ENCODE measurements at places on chromosomes 1 and 21.

DNA sequence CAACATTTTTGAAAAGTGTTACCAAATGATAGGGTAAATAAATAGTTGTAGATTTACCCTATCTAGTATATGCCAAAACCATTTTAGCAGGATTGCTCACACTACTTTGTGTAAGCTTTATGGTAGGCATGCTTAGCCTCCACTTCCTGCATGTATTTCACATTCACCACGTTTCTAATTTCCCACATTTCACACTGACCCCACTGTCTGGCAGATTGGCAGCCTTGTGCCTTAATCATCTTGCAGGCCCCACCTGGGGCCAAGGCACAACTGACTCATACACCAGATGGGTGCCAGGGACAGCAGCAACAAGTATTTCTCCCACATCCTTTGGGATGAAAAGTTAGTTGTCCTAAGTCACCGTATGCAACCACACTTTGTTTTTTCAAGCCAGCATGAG is 21.2 kb upstream of the CENPF start:
- no peak for DNase-seq

- no peak for DNase-seq
Observed at GRCh38 chr1:209023790-209024189, 559.7 kb upstream of the CAMK1G start.

DNA sequence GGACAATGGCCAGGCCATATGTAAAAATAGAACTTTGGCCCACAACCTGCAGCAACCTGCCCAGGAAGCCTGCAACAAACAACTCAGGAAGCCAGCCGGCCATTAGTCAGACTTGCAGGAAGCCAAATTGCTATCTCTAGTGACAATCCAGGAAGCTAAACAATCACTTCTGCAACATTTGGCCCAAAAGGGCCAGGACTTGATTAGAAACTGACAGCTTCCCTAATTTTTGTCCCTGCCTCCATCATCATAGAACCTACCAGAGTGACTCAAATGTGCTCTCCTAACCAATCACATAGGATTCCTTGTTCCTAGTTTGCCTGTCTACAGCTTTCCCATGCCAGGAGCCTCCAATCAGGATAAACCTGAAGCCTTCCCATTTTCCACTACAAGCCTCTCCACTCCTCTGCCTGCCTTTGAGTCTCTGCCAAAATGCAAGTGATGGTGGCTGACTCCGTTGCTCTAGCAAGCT is 639.3 kb downstream of the PTPRU start:
- DNase-seq = no peak

GRCh38 chr1:228096416-228097332 is 6.5 kb downstream of the C1orf35 start:
- DNase-seq = no peak

DNA sequence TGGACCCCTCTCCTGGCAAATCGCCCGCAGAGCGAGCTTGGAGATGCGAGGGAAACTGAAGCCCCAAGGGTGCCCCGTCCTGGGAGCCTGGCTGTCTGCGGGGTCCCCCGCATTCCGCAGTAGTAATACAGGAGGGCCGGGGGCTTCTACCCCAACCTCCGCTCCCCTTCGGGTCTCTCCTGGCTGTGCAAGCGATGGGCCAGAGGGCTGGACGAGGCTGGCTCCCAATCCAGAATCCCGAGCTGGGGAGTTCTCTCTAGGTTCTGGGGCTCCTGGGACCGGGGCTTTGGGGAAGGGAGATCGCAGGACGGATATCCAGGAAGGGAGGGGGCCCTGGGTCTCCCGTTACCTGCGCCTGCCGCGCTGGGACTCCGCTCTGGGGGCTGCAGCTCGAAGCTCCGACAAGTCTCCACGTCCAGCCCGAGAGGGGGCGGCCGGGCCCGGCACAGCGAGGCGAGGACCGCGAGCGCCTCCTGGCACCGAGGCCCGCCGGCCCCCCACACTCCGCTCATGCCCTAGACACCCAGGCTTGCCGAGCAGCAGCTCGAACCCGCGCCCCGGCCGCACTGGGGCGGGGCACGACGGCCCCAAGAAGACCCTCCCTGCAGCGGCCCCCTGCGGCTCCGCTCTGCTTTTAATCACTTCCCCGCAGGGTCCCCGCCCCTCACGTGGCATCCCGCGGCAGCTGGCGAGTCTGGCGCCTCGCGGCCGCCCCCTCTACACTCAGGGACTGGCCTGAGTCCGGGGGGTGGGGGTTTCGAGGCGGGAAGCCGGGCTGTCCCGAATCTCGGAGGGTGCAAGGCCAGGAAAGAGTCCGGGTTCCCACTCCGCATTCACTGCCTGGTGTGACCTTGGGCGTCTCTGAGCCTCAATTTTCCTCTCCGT is at the start of gene SYT6:
Gene SYT6, minus strand, starts transcription at position 609 of the 885 bp plus-strand sequence. Its CDS starts 97 bp downstream, at position 512.
- no peak for DNase-seq

DNA sequence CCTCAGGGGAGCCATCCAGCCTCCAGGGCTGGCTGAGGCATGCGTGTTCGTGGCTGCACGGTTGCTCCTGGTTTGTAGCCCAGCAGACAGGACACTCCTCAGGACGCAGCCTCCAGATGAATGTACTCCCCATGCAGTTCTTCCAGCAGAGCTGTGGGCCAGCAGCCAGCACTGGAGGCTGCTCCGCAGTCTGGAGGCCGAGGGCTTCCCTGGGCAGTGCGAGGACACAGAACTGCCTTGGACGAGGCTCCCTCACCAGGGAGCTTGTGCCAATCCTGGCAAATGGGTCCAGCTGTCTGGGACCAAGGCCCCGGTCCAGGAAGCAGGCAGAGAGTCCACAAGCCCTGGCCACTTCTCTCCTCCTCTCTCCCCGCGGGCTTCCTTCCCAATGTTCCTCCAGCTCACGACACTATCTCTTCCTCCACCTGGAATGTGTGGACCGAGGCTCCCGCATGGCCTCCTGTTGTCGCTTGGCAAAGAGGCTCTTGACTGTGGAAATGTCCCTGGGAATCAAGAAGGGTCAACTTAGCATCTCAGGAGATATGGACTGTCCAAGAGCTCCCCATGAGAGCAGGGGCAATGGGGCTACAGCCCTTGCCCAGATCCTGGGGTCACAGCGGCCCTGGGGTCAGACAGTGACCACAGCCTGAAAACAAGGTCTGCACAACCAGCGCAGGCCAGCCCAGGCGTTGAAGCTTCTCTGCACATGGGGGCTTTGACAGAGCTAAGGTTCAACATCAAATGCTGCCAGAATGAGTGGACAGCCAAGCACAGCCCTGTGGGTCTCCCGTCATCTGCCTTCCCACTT is 5.3 kb downstream of the EDN2 start:
- no peak for DNase-seq

DNA sequence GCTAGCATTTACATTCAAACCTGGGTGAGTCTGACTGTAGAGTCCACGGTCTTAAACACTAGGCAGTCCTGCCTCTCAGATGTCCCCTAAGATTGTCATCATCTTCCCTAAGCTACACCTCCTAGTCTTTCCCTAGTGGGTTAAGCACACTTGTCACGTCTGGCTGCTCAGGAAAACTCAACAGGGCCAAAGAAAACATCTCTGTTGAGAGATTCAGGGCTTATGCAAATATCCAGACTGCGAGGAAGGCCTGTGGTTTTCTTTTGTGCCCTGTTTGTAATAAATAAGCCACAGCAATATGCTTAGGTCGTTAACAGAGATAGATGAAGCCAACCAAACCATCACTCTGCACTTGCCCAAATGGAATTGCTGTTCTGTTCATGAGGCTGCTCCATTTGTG is 472.6 kb upstream of the DEPDC1 start:
- no peak for DNase-seq

DNA sequence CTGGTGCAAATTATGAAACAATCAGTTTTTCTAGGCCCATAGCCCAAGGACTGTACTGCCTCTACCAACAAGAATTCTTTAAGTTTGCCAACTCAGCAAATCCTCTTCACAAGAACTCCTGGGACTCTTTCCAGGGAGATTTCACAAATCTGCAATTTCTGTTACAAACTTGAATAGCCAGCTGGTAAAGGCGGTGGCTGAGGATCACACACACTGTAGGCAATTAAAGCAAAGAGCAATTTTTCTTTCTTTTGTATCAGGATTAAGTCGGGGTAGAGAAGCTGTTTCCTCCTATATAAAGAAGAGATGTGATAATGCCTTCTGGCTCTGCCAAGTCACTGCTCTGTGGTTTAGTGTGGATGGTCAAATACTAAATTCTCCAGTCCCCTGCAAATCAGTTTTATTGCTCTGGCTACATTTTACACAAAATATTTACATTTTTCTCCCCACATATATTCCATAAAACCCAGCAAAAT is 1.7 kb downstream of the ALDH9A1 start:
- DNase-seq = no peak

GRCh38 chr21:44988607-44989536 is 49.0 kb downstream of the SLX9 start:
- DNase-seq = no peak

- no peak for DNase-seq
Observed at GRCh38 chr21:36788120-36788638, 89.3 kb downstream of the SIM2 start.
